ENCODE measurements at places on chromosomes 4 and X. TPM values are rescaled to one million over a fixed set of nuclear protein-coding genes. Genes with fewer than 3 reads are reported as not detected.

The TASL gene
- not detected for total RNA-seq

DNA sequence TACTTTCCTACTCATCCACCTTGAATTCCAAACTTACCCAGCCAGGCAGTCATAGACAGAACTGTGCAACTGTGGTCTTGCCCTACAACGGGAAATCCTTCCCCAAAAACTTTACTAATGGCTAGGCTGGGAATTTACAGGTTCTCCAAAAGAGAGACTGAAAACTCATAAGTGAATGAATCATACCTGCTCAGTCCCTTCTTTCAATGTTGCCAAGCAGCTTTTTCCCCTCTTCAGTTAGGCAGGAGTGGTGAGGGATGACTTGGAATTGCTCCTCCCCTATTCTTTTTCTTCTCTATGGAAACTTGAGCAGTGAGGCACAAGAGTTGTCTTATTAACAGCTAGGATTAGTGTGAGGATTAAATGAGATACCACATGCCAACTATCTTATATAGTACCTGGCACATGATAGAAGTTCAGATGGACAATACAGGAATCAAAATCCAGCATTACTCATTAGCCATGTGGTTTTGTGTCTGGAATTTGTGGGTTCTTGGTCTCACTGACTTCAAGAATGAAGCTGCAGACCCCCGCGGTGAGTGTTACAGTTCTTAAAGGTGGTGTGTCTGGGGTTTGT lies 105.9 kb downstream of the TEX13A start:
- DNase-seq = no peak
- no peaks in the 10 kb centered on the region for H3K4me1 ChIP-seq
- H3K36me3 ChIP-seq = no peaks in the 10 kb centered on the region
- H3K4me3 ChIP-seq = no peak overlapping the region

- H3K27me3 ChIP-seq = no peaks in the 10 kb centered on the region
- H3K4me3 ChIP-seq = no peak overlapping the region
- H3K27ac ChIP-seq = no peak overlapping the region
- H3K36me3 ChIP-seq = no peaks in the 10 kb centered on the region
- no peaks in the 10 kb centered on the region for H3K4me1 ChIP-seq
- DNase-seq = no peak
Measured at GRCh38 chr4:131644619-131645018, 1504.5 kb upstream of the PCDH10 start.

- no peaks in the 10 kb centered on the region for H3K27me3 ChIP-seq
- H3K4me3 ChIP-seq = no peak overlapping the region
- no peak overlapping the region for H3K27ac ChIP-seq
Measured at GRCh38 chr4:132195176-132195575, 953.9 kb upstream of the PCDH10 start.

- peaks cover 5% of the 10 kb centered on the region for H3K36me3 ChIP-seq
- peaks cover 10% of the 10 kb centered on the region for H3K4me1 ChIP-seq
- no peak for DNase-seq
- H3K27me3 ChIP-seq = no peaks in the 10 kb centered on the region
Measured at GRCh38 chr4:52903273-52903672, 41.2 kb downstream of the RASL11B start.

DNA sequence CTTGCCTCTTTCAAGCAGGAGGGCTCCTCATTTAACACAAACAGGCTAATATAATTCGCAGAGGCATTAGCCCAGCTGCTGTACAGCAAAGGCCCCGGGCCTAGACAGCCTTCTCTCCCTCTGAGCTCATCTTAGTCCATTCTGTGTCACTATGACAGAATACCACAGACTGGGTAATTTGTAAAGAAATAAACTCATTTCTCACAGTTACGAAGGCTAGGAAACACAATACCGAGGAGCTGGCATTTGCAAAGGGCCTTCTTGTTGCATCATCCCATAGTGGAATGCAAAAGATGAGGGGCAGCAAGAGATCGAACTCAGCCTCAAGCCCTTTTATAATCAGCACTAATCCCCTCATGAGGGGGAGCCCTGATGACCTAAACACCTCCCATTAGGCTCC lies 48.5 kb downstream of the TSPAN5 start:
- peaks cover 10% of the 10 kb centered on the region for H3K27me3 ChIP-seq
- H3K36me3 ChIP-seq = no peaks in the 10 kb centered on the region
- no peak for DNase-seq
- H3K4me1 ChIP-seq = peaks cover 5% of the 10 kb centered on the region
- no peak overlapping the region for H3K27ac ChIP-seq

All from progenitor cell of endocrine pancreas (in vitro differentiated cells).